ENCODE measurements at places on chromosomes 2 and 18.

DNA sequence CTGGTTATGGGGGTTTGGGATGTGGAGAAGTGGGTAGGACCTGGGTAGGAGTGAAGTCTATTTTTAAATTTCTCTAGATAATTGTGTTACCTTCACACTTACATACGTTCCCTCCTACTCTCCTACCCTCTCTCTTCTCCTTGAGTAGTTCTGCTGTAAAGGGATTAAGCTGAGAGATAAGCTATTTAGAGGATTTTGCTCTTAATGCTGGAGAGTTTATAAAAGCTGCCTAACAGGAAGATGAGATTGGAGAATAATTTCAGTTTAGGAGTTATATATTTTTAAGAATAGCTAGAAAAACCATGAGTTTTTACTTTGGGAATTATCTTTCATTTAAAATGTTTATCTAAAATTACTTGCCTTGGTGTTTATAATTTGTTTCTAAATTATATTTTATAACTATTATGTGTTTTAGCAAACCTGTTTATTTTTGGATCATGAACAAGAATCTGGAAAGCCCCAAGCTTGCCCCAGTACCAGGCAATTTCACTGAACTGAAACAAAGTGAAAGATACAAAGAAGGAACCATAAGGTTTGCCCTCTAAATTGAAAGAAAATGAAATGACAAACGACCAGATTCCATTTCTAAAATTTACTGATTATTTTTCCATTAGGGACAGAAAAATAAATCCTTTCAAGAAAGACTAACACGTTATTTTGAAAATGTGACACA lies 101.5 kb downstream of the ZNF532 start:
- H3K27ac ChIP-seq, result peak overlapping the region; percentile 68
- no peaks in the 10 kb centered on the region for H3K36me3 ChIP-seq
- peak overlapping the region; percentile 14 for H3K4me3 ChIP-seq
- H3K27me3 ChIP-seq, result no peaks in the 10 kb centered on the region

GRCh38 chr2:227404585-227405271 lies 17.0 kb upstream of the SCYGR1 start:
- no peaks in the 10 kb centered on the region for H3K36me3 ChIP-seq
- H3K4me3 ChIP-seq, result no peak overlapping the region
- H3K27ac ChIP-seq, result no peak overlapping the region
- H3K4me1 ChIP-seq, result no peaks in the 10 kb centered on the region

- H3K4me1 ChIP-seq, result no peaks in the 10 kb centered on the region
- H3K27me3 ChIP-seq, result peaks cover 29% of the 10 kb centered on the region
- H3K27ac ChIP-seq, result no peak overlapping the region
- no peak for DNase-seq
Observed at GRCh38 chr2:27501042-27501441, 4.4 kb downstream of the GCKR start.

GRCh38 chr2:23381084-23381483 lies 3.9 kb upstream of the KLHL29 start:
- H3K4me3 ChIP-seq, result no peak overlapping the region
- H3K4me1 ChIP-seq, result no peaks in the 10 kb centered on the region
- no peaks in the 10 kb centered on the region for H3K36me3 ChIP-seq
- no peak overlapping the region for H3K27ac ChIP-seq
- peaks cover 47% of the 10 kb centered on the region for H3K27me3 ChIP-seq

GRCh38 chr2:86087936-86088850 lies 17.5 kb downstream of the POLR1A start:
- no peak overlapping the region for H3K27ac ChIP-seq
- no peaks in the 10 kb centered on the region for H3K27me3 ChIP-seq
- H3K36me3 ChIP-seq, result peaks cover 11% of the 10 kb centered on the region
- no peak overlapping the region for H3K4me3 ChIP-seq
- no peaks in the 10 kb centered on the region for H3K4me1 ChIP-seq

DNA sequence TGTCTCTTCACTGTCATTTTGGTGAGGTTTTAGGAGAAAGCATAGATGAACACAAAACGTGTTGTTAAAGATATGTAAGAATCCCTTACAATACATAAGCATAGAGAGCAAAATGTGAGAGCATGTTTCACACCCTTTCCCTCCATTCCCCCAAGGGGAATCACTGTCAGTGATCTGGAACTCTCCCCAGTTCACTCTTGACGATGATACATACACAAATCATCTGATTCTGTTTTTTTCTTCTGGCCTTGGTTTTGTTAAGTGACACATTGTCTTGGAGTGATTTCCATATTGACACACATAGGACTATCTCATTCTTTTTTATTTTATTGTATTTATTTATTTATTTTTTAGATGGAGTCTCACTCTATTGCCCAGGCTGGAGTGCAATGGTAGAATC lies 53.7 kb upstream of the TANC1 start:
- no peak overlapping the region for H3K27ac ChIP-seq
- H3K4me1 ChIP-seq, result no peaks in the 10 kb centered on the region
- no peaks in the 10 kb centered on the region for H3K36me3 ChIP-seq
- no peak for DNase-seq
- no peaks in the 10 kb centered on the region for H3K27me3 ChIP-seq
- no peak overlapping the region for H3K4me3 ChIP-seq

GRCh38 chr2:3470166-3470651 lies 49.1 kb downstream of the ADI1 start:
- DNase-seq, result no peak
- H3K4me3 ChIP-seq, result no peak overlapping the region
- no peaks in the 10 kb centered on the region for H3K36me3 ChIP-seq
- H3K27me3 ChIP-seq, result no peaks in the 10 kb centered on the region

DNA sequence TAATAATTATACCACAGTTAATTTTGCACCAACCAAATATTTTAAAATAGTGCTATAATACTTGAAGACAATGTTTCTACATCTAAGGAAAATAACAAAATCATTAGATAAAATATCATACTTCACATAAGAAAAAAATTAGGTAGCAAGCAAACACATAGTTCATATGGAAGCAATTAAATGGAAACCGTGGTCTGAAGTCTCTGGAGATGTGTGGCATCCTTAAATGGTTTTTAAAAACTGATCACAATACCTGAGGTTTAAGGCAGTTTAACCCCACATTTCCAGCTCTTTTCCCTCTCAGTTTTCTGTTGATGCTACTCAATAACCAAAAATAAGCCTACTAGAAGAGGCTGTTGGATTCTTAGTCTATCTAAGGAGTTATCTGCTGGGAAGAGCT lies 71.3 kb downstream of the ASXL2 start:
- H3K27ac ChIP-seq, result peak overlapping the region; percentile 43
- DNase-seq, result no peak
- peaks cover 12% of the 10 kb centered on the region for H3K36me3 ChIP-seq
- peaks cover 5% of the 10 kb centered on the region for H3K4me1 ChIP-seq
- no peak overlapping the region for H3K4me3 ChIP-seq

DNA sequence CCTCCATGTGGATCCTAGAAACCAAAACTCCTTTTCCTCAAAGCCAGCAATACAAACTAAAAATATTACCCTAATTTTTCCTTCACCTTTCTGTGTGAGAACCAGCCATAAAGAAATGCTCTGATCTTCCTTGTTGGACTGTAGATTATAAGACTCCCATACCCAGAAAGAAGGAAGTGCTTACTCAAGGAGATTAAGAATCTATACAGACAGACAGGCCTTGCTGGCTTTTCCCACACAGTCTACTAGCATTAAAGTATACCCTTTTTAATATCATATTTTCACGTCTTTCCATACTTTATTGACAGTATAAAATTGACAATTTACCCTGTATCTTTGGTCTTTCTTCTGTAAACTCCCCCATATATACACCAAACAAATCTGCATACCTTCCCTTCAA lies 139.0 kb downstream of the GULP1 start:
- no peak overlapping the region for H3K27ac ChIP-seq
- H3K36me3 ChIP-seq, result no peaks in the 10 kb centered on the region
- DNase-seq, result no peak
- no peak overlapping the region for H3K4me3 ChIP-seq
- peaks cover 4% of the 10 kb centered on the region for H3K4me1 ChIP-seq

GRCh38 chr2:71798266-71799012 lies 345.1 kb downstream of the DYSF start:
- H3K4me1 ChIP-seq, result peaks cover 11% of the 10 kb centered on the region
- no peak overlapping the region for H3K27ac ChIP-seq
- peak; percentile 89 for DNase-seq
- H3K27me3 ChIP-seq, result no peaks in the 10 kb centered on the region

- no peak overlapping the region for H3K4me3 ChIP-seq
- H3K36me3 ChIP-seq, result no peaks in the 10 kb centered on the region
- no peaks in the 10 kb centered on the region for H3K27me3 ChIP-seq
- DNase-seq, result no peak
- no peaks in the 10 kb centered on the region for H3K4me1 ChIP-seq
- no peak overlapping the region for H3K27ac ChIP-seq
Observed at GRCh38 chr2:162258686-162259085, 15.4 kb upstream of the FAP start.

GRCh38 chr18:54203914-54204313 lies 20.6 kb downstream of the MBD2 start:
- DNase-seq, result no peak
- H3K27ac ChIP-seq, result no peak overlapping the region
- H3K4me1 ChIP-seq, result no peaks in the 10 kb centered on the region
- H3K4me3 ChIP-seq, result no peak overlapping the region

GRCh38 chr2:29755829-29756228 lies 165.6 kb downstream of the ALK start:
- no peak for DNase-seq
- no peak overlapping the region for H3K27ac ChIP-seq
- no peaks in the 10 kb centered on the region for H3K36me3 ChIP-seq

- H3K4me3 ChIP-seq, result no peak overlapping the region
- no peaks in the 10 kb centered on the region for H3K36me3 ChIP-seq
- H3K4me1 ChIP-seq, result peaks cover 23% of the 10 kb centered on the region
- no peak for DNase-seq
- no peak overlapping the region for H3K27ac ChIP-seq
Observed at GRCh38 chr2:181421464-181421863, 35.7 kb upstream of the ITGA4 start.

- DNase-seq, result no peak
- no peaks in the 10 kb centered on the region for H3K4me1 ChIP-seq
- H3K27ac ChIP-seq, result no peak overlapping the region
- no peak overlapping the region for H3K4me3 ChIP-seq
- H3K36me3 ChIP-seq, result peaks cover 3% of the 10 kb centered on the region
Observed at GRCh38 chr18:78996741-78997490, 17.3 kb downstream of the SALL3 start.

- no peak for DNase-seq
- no peak overlapping the region for H3K4me3 ChIP-seq
- H3K4me1 ChIP-seq, result peaks cover 10% of the 10 kb centered on the region
- no peak overlapping the region for H3K27ac ChIP-seq
- no peaks in the 10 kb centered on the region for H3K36me3 ChIP-seq
- H3K27me3 ChIP-seq, result no peaks in the 10 kb centered on the region
Observed at GRCh38 chr2:147639891-147640290, 204.9 kb upstream of the ACVR2A start.

- DNase-seq, result peak; percentile 11
- no peaks in the 10 kb centered on the region for H3K36me3 ChIP-seq
- H3K4me1 ChIP-seq, result peaks cover 34% of the 10 kb centered on the region
- no peak overlapping the region for H3K4me3 ChIP-seq
Observed at GRCh38 chr2:212928681-212929080, 222.7 kb downstream of the IKZF2 start.

- H3K27me3 ChIP-seq, result no peaks in the 10 kb centered on the region
- peak; percentile 77 for DNase-seq
- no peaks in the 10 kb centered on the region for H3K36me3 ChIP-seq
- no peak overlapping the region for H3K4me3 ChIP-seq
Observed at GRCh38 chr2:88190808-88191721, 20.9 kb downstream of the THNSL2 start.

GRCh38 chr2:135685361-135685760 lies 56.3 kb upstream of the UBXN4 start:
- H3K4me3 ChIP-seq, result no peak overlapping the region
- peaks cover 14% of the 10 kb centered on the region for H3K36me3 ChIP-seq
- H3K4me1 ChIP-seq, result peaks cover 6% of the 10 kb centered on the region
- DNase-seq, result no peak
- no peaks in the 10 kb centered on the region for H3K27me3 ChIP-seq

- DNase-seq, result no peak
- H3K36me3 ChIP-seq, result no peaks in the 10 kb centered on the region
- H3K4me1 ChIP-seq, result peaks cover 10% of the 10 kb centered on the region
- H3K27ac ChIP-seq, result no peak overlapping the region
Observed at GRCh38 chr2:145412155-145412554, 892.2 kb upstream of the ZEB2 start.

- peak; percentile 40 for DNase-seq
- peaks cover 5% of the 10 kb centered on the region for H3K4me1 ChIP-seq
- H3K27me3 ChIP-seq, result no peaks in the 10 kb centered on the region
- no peaks in the 10 kb centered on the region for H3K36me3 ChIP-seq
Observed at GRCh38 chr2:38499548-38500282, 103.0 kb downstream of the HNRNPLL start.

DNA sequence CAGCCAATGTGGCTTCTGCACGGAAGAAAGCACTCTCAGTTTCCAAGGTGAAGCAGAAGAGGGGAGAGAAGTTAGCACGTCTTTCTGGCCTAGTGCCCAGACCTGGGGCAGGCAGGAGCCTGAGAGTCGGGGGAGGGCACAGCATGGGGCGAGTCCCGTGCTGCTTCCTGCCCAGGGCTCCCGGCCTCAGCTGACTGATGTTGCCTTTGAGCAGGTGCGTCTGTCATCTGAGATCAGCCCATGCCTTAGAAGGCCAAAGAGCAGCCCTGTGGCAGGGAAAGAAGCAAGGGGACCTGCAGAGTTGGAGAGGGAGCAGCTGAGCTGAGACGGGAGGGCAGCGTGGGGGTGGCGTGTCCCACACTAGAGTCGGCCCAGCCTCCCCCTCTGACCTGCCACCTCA lies 3.3 kb downstream of the KCNIP3 start:
- no peaks in the 10 kb centered on the region for H3K36me3 ChIP-seq
- H3K27me3 ChIP-seq, result no peaks in the 10 kb centered on the region
- no peak overlapping the region for H3K27ac ChIP-seq
- DNase-seq, result no peak
- H3K4me1 ChIP-seq, result no peaks in the 10 kb centered on the region

GRCh38 chr2:223697316-223697891 lies 95.2 kb upstream of the SCG2 start:
- no peak overlapping the region for H3K4me3 ChIP-seq
- H3K4me1 ChIP-seq, result no peaks in the 10 kb centered on the region
- no peak for DNase-seq
- H3K27ac ChIP-seq, result no peak overlapping the region
- no peaks in the 10 kb centered on the region for H3K27me3 ChIP-seq
- H3K36me3 ChIP-seq, result no peaks in the 10 kb centered on the region

- no peaks in the 10 kb centered on the region for H3K27me3 ChIP-seq
- no peaks in the 10 kb centered on the region for H3K4me1 ChIP-seq
- no peak overlapping the region for H3K4me3 ChIP-seq
- DNase-seq, result no peak
- no peaks in the 10 kb centered on the region for H3K36me3 ChIP-seq
- no peak overlapping the region for H3K27ac ChIP-seq
Observed at GRCh38 chr2:133885847-133886246, 317.6 kb upstream of the NCKAP5 start.

DNA sequence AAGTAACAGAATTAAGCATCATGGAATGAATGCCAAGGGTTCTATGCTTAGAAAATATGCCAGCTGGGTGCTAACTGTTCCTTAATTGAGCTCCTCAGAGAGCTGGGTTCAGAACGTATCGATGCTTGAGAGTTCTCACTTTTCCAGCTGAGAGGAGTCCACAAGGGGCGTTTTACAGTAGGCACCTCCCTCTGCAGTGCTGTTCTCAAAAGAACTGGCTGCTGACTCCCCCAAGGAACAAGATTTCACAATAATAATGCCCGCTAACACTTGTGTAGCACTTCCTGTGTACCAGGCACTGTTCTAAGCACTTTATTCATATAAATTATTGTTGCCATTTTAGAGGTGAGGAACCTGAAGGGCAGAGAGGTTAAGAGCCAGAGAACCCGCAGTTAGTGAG lies 18.1 kb upstream of the TMEM237 start:
- H3K36me3 ChIP-seq, result no peaks in the 10 kb centered on the region
- DNase-seq, result no peak
- H3K4me3 ChIP-seq, result no peak overlapping the region
- H3K27ac ChIP-seq, result no peak overlapping the region
